ENCODE measurements at places on chromosomes 6 and 20.
A peak's percentile ranks its signal among the peaks of the same experiment; 100 is the strongest.

- no peak for DNase-seq
Observed at GRCh38 chr6:96058082-96058481, 42.3 kb downstream of the FUT9 start.

GRCh38 chr20:6697228-6697972 lies 70.1 kb upstream of the BMP2 start:
- no peak for DNase-seq

GRCh38 chr20:47380481-47380880 lies 24.0 kb upstream of the ZMYND8 start:
- DNase-seq: no peak

DNA sequence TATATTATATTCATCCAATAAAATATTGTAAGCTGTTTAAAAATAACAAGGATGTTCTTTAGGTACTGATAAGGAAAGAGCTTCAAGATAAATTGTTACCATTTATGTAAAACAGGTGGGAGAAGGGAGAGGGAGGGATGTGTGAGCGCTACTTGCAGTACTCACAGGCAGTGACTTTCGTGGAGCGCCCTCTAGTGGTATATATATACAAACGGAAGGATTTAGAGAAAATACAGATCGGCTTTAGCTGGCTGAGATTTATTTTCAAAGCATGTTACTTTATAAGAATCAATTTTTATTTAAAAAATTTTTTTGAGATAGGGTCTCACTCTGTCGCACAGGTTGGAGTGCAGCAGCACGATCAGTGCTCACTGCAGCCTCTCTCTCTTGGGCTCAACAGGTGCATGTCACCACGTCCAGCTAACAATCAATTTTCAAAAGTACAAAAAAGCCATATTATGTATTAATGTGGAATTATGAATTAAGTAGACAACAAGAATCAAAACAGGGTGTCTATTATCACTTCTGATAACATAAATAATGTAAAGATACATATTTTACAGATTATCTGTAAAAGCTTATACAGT lies 3.3 kb upstream of the MOG start:
- peak; percentile 56 for DNase-seq

- DNase-seq: no peak
Observed at GRCh38 chr6:138287144-138287955, 69.1 kb upstream of the PBOV1 start.

DNA sequence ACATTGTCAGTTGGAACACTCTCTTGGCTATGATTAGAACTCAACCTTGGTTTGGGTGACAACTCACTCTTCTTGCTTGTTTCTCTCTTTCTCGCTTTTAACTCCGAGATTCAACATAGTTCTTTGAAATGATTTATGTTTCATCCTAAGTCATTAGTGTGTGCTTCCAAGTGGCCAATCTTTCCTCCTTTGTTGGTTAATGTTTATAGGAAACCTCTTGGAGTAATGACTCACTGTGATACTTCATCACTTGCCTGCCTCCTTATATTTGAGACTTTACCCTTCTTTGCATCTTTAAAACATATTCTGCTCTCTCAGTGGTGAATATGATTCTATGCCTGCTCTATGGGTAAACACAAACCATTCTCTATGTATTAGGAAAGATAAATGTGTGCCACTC lies 279.7 kb upstream of the FLRT3 start:
- no peak for DNase-seq

GRCh38 chr6:169805242-169805838 lies 53.9 kb downstream of the ERMARD start:
- no peak for DNase-seq

DNA sequence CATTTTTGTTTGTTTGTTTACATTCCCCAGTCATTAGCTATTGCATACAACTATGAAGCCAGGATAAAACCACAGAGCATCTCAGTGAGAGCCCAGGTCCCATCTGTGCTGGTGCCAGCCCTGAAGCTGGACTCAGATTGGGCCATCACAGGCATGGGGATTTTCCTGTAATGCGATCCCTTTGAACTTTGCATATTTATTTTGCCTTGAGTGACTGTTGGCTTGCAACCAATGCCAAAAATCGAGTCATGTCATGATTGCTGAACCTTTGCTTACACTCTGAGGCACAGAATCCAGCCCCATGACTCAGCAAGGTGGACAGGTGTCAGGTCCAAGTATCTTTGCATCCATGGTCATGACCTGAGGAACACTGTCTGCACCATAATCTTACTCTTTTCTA lies 46.2 kb upstream of the GGTLC1 start:
- DNase-seq: no peak

- DNase-seq: no peak
Observed at GRCh38 chr6:135624402-135625295, 127.1 kb upstream of the AHI1 start.

- no peak for DNase-seq
Observed at GRCh38 chr20:43531091-43531443, 23.6 kb downstream of the L3MBTL1 start.

GRCh38 chr6:16375843-16376242 lies 137.5 kb downstream of the GMPR start:
- DNase-seq: no peak

DNA sequence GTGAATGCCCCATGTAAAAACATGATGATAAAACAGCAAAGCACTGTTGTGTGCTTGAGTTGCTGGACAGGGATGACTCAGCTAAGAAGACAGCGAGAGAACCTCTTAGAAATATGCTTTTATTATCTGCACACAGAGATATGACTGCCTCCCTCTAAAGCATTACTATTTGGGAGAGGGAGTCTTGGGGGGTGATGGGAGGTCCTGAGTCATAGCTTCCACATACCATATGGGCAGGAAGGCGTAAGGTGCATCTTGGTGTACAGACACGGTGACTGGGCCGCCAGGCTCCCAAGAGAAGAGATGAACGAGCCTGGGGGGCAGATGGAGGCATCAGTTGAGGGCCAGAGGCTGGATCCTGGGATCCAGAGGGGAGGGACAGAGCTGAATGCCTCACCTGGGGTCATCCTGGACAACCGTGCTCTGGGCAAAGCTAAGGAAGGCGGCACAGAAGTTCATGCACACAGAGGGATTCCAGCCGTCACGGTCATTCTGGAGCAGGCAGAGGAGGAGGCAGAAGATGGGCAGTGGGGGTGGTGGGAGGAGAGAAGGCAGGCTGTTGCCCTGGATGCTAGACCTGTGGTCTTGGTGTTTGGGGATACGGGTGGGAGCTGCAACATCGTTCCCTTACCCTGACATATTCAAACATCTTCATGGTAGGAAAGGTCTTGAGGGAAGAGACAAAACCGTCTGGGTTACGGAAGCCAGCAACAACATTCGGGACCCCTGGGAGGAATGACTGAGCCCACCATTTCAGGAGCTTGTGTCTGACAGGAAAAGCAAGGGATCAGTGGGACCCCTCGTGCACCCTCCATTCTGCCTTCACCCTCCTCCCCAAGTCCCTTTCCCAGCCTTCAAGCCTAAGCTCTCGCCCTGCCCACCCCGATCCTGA lies 2.0 kb downstream of the DXO start:
- DNase-seq: no peak

GRCh38 chr6:67687396-67687795 lies 947.7 kb upstream of the ADGRB3 start:
- DNase-seq: no peak

DNA sequence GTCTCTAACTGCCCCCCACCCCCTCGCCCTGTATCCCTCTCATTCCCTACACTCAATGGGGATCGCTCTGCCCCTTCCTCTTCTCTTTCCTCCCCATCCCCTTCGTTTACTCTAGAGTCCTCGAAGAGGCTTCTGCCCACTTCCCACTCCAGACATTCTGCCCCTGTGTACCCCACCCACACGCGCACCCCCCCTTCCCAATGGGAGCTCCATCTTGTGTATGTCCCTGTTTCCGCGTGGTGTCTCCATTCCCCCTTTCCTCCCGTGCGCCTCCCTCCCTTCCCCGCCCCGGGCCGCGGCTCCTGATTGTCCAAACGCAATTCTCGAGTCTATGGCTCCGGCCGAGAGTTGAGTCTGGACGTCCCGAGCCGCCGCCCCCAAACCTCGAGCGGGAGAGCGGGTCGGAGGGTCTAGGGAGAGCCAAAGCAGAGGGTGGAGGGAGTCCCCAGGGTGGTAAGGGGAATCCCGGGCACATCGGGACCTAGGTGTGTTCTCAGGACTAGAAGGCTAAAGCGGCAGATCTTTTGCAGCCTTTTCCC lies 679 bp upstream of the RING1 start:
- no peak for DNase-seq

DNA sequence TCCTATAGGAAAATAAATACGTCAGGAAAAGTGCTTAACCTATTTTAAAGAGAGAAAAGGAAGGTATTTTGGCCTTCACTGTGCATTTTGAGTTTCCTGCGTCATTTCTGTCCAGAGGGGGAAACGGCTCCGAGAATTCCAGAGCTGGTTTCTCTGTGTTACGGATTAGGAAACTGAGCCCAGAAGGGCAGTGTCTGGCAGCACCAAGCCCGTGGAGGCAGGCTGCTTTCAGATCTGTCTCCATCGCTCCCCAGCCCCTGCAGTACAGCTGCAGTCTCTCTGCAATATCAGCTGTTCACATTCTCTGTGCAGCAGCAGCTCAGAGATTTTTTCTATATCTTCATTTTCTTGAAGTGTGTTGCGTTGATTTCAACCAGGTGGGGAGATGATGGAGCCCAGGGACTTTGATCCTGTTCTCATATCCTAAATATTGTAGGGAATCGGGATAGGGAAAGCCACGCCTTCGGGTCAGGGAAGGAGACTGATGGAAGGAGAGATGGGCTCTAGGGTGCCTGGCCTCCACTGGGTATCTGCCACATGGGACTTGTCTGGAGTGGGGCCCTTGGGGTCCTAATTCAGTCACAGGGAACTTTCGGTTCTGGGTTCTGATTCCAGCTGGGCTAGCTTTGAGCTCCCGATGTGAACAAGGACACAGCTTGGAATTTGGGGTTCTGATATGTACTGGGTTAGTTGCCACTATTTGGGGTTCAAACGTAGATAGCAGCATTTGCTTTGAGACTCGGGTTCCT lies 2.8 kb downstream of the ANKRD60 start:
- DNase-seq: no peak

- no peak for DNase-seq
Observed at GRCh38 chr6:15313367-15313766, 67.5 kb downstream of the JARID2 start.

DNA sequence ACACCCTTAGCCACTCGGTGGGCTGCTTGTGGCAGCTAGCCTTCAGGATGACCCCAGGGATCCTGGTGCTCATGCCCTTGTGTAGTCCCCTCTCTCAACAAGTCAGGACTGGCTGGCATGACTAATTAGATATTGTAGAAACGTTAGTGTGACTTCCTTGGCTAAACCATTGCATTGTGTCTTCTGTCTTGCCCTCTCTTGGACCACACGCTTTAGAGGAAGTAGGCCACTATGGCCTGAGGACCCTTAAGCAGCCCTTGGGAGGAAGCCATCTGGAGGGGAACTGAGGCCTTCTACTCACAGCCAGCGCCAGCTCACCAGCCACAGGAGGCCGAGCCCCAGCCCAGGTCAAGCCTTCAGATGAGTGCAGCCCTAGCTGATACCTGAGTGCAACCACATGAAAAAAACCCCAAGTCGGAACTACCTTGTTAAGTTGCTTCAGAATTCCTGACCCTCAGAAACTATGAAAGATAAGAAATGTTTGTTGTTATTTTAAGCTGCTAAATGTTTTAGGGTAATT lies 10.1 kb downstream of the ANGPT4 start:
- DNase-seq: no peak

DNA sequence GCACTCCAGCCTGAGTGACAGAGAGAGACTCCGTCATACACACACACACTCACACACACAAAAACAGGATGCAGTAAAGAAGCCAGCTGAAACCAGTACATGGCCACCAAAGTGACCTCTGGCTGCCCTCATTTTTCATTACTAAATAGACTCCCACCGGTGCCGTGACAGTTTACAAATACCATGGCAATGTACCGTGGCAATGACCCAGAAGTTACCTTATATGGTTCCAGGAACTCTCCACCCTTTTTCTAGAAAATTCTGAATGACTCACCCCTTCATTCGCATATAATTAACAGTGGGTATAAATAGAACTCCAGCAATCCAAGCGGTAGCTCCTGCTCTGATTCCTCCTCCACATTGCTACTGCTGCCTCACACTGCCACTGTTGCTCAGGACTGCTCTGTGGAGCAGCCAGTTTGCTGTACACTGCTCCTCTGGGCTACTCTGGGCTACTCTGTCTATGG lies 57.7 kb downstream of the SNX5 start:
- no peak for DNase-seq

GRCh38 chr6:133682506-133683307 lies 206.2 kb upstream of the TCF21 start:
- DNase-seq: no peak
